ENCODE measurements at places on chromosomes 4 and X. TPM values are rescaled to one million over a fixed set of nuclear protein-coding genes. Genes with fewer than 3 reads are reported as not detected.

Gene CLDN34
- not detected for total RNA-seq

Gene ALB
- total RNA-seq = not detected

Gene KLHL13
- 0.31 TPM for total RNA-seq

Gene DCAF8L2
- total RNA-seq = not detected

Gene SORBS2
- 0.30 TPM for total RNA-seq

Gene RS1
- not detected for total RNA-seq

Gene TCEAL1
- 38.9 TPM for total RNA-seq

Gene NPY5R
- not detected for total RNA-seq

Gene ALPK1
- total RNA-seq = 2.2 TPM

Gene CT45A1
- total RNA-seq = not detected

Gene MAGED4B
- total RNA-seq = 6.9 TPM

Data from A549 treated with CORT108297 at 1 μM for 4 hours (cell line).